ENCODE measurements at places on chromosomes 7 and 10. TPM values are rescaled to one million over a fixed set of nuclear protein-coding genes. Genes with fewer than 3 reads are reported as not detected.

Gene ZNF33A
- 6.9 TPM for total RNA-seq

Gene CFAP69
- 0.27 TPM for total RNA-seq

Gene DBF4
- total RNA-seq = 39.7 TPM

Gene GATA3
- total RNA-seq = under 0.01 TPM

Gene ABHD11
- 17.5 TPM for total RNA-seq

Gene OGDH
- 109 TPM for total RNA-seq

Gene INMT
- total RNA-seq = 0.27 TPM

Gene STEAP2
- total RNA-seq = 0.80 TPM

Gene LMTK2
- total RNA-seq = 7.5 TPM

Gene NAT16
- total RNA-seq = not detected

Gene CDNF
- 0.44 TPM for total RNA-seq

Gene CTNNA3
- total RNA-seq = not detected

Gene BAG3
- total RNA-seq = 54.5 TPM

Gene HTR7
- total RNA-seq = not detected

Gene HTR5A
- total RNA-seq = not detected

Gene STAM
- 17.7 TPM for total RNA-seq

Measured in mammary microvascular endothelial cell (primary cell).